Bronchial epithelial cell (primary cell): ENCODE measurements at places on chromosomes 11 and 22.
A peak's percentile ranks its signal among the peaks of the same experiment; 100 is the strongest.

- no peak for DNase-seq
Measured at GRCh38 chr11:62433904-62434276, 15.1 kb downstream of the SCGB1A1 start.

- DNase-seq = no peak
Measured at GRCh38 chr11:117421041-117421440, 93.4 kb downstream of the CEP164 start.

DNA sequence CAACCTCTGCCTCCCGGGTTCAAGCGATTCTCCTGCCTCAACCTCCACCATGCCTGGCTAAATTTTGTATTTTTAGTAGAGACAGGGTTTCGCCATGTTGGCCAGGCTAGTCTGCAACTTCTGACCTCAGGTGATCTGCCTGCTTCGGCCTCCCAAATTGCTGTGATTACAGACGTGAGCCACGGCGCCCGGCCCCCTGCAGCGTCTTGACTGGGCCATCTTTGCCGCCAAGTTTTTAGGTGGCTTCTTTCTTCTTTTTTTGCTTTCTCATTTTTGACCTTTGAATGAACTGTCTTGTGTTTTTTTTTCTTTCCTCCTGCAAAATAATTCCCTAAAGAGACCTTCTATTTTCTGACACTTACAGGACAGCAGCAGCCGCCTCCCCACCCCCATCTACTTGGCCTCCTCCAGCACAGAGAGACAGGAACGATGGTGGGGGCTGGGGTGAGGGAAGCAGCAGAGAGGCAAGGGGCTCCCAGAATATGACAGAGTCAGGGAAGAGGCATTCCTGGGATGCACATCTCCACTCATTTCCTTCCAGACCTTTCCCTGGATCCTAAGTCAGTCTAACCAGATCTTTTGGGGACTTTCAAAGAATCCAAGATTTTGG lies 92.6 kb upstream of the ALX4 start:
- DNase-seq = no peak

- DNase-seq = peak; percentile 80
Measured at GRCh38 chr11:726278-727220, 20.5 kb downstream of the EPS8L2 start.

GRCh38 chr11:20355221-20356219 lies 8.0 kb upstream of the HTATIP2 start:
- peak; percentile 61 for DNase-seq

- no peak for DNase-seq
Measured at GRCh38 chr22:36940676-36941075, 27.2 kb downstream of the CSF2RB start.

GRCh38 chr11:64268025-64268892 lies 16.2 kb downstream of the BAD start:
- DNase-seq = peak; percentile 32

- no peak for DNase-seq
Measured at GRCh38 chr11:86499723-86500129, 125.0 kb downstream of the CCDC81 start.

DNA sequence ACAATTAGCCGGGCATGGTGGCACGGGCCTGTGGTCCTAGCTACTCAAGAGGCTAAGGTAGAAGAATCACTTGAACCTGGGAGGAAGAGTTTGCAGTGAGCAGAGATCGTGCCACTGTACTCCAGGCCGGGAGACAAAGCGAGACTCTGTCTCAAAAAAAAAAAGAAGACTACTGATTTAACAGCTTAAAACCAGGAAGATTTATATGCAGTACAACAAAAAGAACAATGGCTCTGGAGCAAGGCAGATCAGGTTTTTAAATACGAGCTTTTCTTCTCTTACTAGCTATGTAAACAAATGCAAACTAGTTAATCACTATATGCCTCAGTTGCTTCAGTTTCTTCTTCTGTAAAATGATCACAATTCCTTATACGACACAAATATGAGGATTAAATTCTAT lies 6.9 kb downstream of the FAM168A start:
- DNase-seq = no peak

- no peak for DNase-seq
Measured at GRCh38 chr11:57484141-57484710, 23.9 kb downstream of the RTN4RL2 start.

GRCh38 chr11:64553554-64554201 lies 37.3 kb upstream of the SLC22A12 start:
- peak; percentile 32 for DNase-seq

DNA sequence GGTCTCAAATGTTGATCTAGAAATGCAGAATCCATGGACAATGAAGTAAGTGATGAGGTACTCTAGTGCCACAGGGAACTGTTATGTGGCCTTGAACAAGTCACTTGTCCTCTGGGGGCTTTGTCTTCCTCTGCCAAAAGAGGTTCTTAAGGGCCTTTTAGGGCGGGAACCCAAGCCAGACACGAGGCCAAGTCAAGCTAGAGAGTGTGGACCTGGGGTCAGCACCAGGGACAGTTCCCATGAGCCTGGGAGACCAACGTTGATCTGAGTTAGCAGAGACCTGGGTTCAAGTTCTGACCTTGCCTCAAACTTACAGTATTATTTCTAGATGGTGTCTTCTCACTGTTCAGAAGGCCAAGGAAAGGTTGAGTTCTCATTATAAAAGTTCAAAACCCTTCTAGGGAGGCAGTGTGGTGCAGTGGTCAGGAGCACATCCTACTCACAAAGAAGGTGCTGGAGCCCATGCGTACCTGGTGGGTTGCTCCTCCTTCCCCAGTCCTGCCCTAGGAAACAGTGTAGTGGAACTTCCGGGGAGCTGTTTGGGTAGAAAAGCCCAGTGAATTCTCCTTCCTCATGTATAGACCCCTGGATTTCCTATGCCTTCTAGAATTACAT lies 121.5 kb downstream of the CHST1 start:
- no peak for DNase-seq

DNA sequence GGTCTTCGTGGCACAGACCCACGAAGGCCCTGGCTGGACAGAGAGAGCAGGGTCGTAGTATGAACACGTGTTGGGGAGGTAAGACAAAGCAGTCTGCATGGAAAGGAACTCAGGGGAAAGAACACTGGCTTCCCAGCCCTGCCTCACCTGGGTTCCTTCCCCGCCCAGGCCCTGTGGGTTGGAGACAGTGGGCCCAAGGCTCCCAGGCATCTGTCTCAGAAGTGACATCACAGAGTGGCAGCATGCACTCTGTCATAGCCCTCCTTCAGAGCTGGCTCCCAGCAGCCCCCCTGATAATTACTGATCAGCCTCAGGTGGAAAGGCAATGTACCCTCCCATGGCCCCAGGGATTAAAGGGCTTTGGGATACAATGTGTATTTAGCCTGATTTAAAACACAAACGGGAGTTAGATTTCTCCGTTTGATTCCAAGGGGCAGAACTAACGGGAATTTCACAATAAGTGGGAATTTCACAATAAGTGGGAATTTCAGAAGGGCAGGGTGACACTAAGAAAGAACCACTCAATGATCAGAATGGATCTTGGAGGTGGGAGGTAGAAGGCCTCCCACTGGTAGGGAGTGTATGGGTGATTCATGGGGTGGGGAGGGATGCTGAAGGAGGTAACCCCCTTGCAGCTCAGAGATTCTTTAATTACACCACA lies 65.1 kb downstream of the SLC22A12 start:
- peak; percentile 18 for DNase-seq

DNA sequence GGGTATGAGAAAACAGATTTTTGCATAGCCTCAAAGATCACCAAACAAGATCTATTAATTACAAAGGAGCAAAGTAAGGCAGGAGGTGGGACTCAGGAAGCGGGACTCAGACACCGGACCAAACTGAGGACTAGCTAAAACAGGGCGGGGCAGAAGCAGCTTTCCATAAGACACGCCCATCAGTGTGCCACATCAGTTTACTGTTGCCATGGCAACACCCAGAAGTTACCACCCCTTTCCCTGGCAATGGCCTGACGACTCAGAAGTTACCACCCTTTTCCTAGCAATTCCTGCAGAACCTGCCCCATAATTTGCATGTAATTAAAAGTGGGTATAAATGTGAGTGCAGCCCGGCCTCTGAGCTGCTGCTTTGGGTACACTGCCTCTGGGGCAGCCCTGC lies 173.9 kb downstream of the SHANK2 start:
- DNase-seq = peak; percentile 54

DNA sequence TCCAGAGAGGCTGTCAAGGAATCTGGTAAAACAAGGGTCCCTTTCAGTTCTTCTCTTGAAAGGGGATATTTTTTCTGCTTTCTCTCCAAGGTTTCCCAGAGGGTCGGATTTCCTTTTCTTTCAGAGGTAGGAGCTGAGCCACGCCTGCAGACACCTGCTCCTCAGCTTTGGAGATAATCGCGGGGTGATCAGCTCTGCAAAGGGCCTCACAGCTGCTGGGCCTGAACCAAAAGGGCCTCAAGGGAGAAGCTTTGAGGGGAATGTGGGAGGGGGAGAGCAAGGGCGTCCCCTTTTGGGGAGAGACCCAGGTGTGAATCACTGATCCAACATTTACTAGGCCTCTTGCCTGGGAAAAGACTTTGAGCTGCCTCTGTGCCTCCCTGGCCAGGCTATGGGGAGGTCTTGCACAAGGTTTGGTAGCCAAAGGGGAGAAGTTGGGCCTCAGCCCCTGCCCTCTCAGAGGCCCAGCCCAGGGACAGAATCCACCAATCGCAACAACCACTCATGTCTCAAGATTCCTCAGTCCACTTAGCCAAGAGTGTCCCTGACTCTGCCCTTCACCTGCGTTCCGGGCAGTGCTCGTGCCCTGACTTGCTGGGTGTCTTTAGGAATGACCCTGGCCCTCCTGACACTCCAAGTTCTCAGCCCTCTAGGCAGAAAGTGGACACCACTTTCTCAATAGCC lies 14.0 kb upstream of the TP53I11 start:
- no peak for DNase-seq

DNA sequence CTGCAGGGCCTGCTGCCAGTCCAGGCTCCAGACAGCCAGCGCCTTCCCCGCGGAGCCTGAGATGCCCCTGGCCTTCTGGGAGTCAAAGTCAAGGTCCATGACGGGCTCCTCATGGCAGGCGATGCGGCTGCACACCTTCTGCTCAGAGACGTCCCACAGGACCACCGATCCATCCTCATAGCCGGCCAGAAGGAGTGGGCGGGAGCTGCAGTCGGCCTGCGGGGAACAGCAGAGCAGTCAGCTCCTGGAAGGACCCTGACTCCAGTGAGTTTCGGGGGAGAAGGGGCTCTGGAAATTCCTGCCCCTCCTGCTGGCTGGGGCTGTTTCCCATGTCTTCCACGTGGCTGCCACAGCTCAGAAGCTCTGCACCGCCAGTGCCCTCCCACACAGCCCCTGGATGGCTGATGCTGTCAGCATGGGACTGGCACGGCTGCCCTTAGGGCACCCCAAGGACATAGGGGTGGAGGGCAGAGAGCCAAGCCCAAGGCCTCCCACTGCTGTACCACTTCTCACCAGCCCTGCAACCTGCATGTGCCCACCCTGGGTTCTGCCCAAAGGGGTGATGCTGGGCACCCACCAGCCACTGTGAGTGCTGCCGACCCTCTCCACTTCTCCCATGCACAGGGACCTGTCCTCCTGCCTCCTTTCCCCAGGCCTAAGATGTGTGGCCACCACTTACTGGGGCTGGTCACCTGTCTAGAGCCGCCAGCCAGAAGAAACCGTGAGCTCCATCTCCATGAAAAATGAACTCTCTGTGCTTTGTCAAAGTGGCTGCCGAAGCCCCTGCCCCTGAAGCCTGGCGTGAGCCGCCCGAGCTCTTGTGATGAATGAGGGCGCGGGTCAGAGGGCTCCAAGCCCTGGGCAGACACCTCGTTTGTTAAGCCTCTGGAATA lies 41.7 kb downstream of the TBX1 start:
- no peak for DNase-seq

GRCh38 chr11:44147751-44148150 lies 52.3 kb downstream of the EXT2 start:
- no peak for DNase-seq

GRCh38 chr11:130188585-130189347 lies 29.2 kb downstream of the ST14 start:
- DNase-seq = no peak

DNA sequence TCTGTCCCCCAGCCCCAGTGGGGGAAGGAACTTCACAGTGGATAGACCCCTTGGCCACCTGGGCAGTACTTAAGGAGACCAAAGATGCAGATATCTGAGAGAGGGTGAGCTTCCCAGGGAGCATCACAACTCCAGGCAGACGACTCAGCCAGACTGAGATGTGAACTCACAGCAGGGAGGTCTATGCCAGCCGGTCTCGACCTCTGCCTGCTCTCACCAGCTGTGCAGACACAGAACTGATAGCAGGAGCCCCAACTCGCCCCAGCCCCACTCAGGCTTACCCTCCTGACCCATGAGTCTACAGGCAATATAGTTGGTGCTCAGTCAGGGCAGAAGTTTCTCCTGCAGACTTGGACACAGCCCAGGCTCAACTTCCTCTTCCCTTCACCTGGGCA lies 29.7 kb upstream of the ACCSL start:
- no peak for DNase-seq

DNA sequence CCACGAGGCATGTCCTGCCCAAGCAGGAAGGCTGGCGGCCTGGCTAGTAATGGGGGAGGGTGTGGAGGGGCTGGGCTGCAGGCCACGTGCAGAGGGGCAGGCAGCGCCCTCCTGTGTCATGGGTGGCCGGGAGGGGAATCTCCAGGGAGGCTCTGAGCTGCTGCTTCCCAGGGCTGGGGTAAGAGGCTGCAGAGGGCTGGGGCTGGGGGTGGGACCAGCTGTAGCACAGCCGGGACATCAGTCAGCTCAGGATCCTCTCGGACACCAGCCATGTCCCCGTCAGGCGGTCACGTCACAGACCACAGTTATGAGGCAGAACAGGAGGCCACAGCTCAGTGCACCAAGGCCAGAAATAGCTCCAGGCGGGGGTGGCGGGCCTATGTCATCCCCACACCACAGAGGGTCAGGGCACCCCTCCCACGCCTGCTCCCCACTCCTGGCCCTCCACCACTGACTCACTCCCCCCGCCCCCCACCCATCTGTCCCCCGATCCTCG lies 21.1 kb downstream of the RTN4R start:
- no peak for DNase-seq

DNA sequence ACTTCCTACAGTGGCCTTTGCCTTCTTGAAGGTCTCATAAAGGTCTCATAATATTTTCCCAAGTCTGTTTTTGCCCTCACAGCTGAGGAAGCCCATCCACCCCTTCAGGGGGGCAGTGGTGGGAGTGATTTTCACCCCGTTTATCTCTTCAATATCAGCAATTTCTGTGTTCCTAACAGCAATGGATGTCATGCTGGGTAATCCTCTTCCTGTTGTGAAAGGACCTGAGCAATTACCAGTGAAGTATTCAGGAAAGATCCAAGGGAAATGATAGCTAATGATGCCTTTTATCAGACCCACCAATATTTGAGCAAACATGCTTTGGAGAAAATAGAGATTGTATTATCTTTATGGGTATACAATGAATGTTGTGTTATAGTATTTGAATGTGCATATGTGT lies 226.9 kb downstream of the INSC start:
- DNase-seq = no peak
